ENCODE measurements at places on chromosomes 7 and 10.

DNA sequence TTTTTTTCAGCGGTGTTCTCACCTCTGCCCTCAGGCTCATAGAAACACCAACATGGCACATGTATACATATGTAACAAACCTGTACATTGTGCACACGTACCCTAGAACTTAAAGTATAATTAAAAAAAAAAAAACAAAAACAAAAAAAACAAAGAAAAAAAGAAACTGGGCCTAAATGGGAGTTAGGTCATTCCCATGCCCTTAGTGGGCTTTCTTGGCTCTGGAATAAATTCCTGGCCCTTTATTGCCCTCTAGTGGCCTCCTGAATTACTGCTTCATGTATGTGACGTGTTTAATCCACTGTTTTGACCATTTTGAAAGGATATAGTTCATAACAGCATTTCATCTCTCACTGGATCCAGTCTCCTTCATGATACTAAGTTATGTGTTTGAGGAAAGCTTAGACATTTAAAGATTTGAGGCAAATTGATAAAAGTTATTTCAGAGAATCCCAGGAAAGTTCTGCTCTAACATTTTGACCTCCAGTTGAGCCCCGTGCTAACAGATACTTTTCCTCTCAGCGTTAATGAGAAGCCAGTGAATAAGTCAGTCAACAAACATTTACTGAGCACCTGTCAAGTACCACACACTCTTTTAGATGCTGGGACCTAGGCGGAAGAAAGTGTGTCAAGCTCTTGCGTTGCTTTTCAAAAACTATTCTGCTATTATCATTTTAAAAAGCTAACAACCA, 54.7 kb upstream of the SYPL1 start:
- peak; percentile 18 for DNase-seq

DNA sequence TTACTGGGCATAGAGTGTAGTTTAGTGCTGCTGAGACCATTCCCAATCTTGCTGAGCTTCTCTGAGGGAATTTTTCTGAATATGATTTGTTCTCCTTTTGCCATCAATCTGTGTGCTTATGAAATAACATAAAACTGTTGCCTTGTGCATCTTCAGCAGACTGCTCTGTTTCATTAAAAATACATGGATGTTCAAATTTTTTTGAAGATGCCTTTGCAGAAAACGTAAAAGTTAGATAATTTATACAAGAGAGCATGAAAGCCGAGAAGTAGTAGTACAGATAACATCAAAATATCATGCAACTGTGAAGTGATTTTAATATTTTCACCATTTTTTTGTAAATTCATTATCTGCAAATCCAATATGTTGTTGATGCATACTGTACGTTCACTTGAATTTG, 174.7 kb upstream of the CSTF2T start:
- DNase-seq, result no peak

GRCh38 chr10:106043863-106044262, 1120.6 kb downstream of the SORCS1 start:
- DNase-seq, result no peak

- DNase-seq, result no peak
These were observed 48.9 kb downstream of the C10orf143 start for GRCh38 chr10:130061760-130062159.

DNA sequence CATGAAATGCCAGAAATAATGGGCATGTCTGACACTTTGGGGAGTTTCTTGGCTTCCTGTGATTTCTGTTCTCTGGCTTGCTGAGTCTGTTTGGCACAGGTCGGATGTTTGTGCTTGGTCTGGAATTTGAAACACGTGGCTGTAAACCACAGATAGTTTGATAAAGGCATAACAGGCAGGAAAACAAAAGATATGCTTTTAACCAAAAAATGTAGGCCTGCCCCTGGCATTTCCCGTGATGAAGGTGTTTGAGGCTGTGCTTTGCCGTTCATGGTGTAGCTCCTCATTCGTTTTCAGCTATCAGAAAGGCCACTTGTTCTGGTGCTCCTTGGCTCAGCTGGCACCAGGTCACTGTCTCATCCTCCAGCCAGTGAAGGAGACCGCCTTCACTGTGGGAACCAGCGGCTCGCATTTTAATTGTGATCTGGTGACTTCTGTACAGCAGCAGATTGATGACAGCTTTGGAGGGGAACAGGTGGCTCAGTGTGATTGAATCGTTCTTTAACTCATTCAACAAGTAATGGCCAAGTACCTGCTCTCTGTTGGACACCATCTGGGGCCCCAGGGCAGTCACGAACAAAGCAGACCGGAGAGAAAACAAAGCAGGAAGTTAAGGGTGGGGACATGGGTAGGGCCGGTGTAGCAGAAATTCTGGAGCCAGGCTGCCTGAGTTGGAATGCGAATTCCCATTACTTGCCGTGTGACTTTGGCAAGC, 111.5 kb downstream of the CCNY start:
- peak; percentile 17 for DNase-seq

DNA sequence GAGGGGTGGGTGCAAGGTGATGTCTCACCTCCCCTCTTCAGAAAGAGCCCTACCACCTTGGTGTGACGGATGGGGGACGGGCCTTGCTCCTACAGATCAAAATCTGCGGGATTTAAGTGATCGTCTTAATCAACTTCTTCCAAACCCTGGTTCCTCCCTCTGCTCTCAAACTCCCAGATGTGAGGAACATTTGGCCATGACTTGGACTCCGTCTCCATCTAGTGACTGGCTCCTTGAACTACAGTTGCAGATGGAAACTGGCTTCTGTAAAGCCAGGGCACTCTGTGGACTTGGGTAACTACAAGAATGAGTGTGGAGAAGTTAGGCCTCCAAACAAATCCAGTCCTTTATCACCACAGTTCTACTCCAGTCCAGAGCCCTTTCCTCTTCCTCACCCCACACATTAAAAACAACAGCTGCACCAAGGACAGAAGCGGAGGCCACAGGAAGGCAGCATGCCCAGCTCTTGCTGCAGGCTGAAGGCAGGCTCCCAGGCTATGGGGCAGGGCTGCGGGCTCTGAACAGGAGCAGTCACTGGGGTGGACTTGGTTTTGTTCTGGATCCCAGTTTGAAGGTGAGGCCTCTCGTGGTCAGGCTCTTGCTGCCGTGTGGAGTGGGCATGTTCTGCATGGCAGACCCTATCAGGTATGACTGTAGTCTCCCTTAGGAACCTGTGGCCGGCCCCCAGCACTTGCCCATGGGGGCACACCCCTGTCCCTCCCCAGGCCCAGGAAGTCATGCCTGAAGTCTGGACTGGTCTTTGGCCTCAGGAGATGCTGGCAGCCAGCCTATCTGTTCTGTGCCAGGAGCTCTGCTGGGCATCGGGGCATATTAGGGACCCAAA, 79.4 kb downstream of the VWC2 start:
- no peak for DNase-seq

- no peak for DNase-seq
These were observed 65.3 kb downstream of the OR13A1 start for GRCh38 chr10:45249978-45250693.

- DNase-seq, result no peak
These were observed 63.1 kb downstream of the TMEM209 start for GRCh38 chr7:130141884-130142653.

DNA sequence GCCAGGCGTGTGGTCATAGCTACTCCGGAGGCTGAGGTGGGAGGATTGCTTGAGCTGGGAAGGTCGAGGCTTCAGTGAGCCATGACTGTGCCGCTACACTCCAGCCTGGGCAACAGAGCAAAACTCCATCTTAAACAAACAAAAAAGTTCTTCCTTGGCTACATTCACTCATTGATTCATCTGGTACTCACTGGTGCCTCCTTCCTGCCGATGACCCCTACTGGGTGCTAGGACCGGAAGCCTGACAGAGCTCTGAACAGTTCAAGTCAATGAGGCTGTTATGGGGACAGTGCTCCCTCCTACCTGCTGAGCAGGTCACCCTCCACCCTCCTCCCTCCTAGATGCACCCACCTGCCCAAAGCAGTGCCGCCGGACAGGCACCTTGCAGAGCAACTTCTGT, 4.9 kb downstream of the PCOLCE start:
- no peak for DNase-seq

- DNase-seq, result no peak
These were observed 13.4 kb upstream of the DNAAF5 start for GRCh38 chr7:713139-713457.

- DNase-seq, result no peak
These were observed 48.4 kb upstream of the CCDC3 start for GRCh38 chr10:13049774-13050420.

DNA sequence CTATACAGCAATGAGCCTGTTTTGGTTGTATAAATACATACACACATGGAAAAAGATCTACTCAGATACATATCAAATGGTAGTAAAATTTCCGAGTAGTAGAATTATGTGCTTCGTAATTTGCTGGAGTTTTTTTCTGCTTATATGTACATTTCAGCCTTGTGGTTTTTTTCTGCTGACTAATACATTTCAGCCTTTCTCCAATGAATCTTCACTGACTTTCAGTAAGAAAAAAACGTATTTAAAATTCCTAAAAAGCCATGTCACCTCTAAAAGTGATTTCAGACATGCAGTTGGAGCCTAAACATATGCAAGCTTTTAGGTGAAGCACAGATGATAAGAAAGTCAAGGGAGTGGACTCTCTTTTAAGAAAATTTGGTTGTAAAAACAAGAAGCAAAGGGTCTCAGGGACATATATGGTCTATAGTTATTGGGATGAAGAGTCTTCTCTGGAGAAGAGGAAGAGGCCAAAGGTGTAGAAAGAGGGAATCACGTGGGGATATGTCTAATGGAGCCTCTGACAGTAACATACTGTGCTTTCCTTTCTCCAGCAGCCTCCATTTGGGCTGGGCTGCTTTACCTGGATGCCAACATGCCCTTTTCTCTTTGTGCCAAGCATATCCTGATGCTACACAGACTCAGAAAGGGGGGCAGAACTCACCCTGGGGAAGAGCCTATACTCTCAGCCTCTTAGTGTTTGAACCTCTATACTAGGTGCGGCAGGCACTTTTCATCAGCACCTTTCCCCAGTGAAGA, 2.4 kb downstream of the AMPH start:
- DNase-seq, result no peak

- DNase-seq, result no peak
These were observed 376.9 kb downstream of the CALN1 start for GRCh38 chr7:72035266-72035665.

DNA sequence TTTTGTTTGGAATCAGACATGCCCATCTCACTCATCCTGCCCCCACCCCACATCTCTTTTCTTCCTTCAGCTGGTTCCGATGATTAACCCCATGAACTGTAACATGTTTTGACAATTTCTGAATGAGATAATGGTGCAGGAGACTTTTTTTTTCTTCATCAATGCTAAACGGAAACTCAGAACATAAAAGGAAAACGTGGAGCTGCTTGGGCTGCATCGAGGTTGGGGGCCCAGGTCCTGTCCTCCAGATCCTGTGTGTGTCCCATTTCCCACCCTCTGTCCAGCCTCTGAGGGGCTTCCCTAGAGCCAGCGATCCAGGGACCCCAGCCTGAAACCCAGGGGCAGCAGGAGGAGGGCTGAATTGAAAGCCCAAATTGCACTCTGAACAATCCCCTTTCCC, 263.8 kb upstream of the GRB10 start:
- DNase-seq, result no peak

GRCh38 chr7:118615681-118616080, 391.2 kb downstream of the ANKRD7 start:
- DNase-seq, result no peak

DNA sequence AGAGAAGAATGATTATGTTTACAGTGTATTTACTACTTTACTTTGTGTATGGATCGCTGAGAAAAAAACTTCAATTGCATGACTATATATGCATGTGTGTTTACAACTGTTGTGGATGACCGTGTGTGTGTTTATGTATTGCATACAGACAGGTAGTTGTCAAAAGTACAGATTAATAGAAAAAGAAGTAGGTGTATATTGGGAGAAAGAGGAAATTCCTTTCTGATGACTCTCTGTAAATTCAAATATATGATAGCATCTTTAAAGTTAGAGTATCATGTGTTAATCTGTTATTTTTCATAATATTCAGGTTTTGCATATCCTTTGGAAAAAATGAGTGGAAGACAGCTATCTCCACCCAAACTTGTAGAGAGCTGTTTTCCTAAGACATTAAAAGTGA, 160.4 kb upstream of the AGR3 start:
- no peak for DNase-seq

GRCh38 chr10:45553155-45553554, 119.4 kb downstream of the ZFAND4 start:
- DNase-seq, result no peak
